ENCODE measurements at places on chromosomes 2 and 18.

DNA sequence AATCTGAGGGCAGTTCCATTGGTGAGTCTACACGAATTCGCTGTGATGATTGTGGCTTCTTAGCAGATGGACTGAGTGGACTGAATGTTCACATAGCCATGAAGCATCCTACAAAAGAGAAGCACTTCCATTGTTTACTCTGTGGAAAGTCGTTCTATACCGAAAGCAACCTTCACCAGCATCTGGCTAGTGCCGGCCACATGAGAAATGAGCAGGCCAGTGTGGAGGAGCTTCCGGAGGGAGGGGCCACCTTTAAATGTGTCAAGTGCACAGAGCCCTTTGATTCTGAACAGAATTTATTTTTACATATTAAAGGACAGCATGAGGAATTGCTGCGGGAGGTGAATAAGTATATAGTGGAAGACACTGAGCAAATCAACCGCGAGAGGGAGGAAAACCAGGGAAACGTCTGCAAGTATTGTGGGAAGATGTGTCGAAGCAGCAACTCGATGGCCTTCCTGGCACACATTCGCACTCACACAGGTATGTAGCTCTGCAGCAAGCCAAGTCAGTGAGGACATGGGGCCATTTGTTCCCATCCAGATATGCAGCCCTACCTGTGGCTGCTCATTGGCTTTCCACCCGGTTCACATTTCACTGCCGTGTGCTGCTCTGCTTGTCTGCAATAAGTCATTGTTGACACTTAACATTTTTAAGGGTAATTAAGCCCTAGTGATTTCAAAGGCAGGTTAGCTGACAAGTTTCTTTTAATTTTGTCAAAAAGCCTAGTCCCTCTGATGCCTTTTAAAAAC, 37.7 kb downstream of the ZNF407 start:
- DNase-seq = no peak

- DNase-seq = no peak
These were observed 65.9 kb upstream of the WIPF1 start for GRCh38 chr2:174663550-174663949.

GRCh38 chr18:41324934-41325333, 630.1 kb upstream of the PIK3C3 start:
- DNase-seq = no peak

DNA sequence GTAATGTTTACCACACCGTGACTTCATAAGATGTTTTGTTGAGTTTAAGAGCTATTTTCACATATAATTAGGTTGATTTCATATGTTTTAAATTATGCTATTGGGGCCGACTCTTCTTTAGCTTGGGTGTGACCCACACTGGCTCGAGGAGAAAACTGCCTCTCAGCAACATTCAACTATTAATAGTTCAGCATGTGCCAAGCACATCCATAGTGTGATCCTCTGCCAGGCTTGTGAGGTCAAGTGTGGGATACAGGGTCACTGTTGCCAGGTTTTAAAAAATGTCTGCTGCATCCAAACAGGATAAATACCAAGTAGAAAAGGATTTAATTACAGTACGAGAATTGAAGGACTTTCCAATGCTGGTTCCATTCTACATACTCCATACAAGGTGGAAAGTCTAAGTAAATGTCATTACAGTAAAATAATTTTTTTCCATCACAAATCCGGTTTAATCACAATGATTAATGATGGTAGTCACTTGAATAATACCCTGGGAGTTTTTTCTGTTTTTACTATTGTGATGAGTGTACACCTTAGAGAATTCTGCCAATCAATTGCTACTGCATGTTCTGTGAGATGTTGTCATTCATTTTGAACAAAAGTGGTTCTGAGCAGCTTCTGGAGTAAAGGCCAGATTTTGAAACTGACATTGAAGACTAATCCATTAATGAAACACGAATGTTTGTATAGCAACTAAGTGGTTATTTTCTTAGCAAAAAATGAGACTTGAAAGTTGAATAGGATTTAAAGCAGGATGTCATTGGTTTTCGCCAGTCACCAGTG, 84.5 kb downstream of the ABI2 start:
- no peak for DNase-seq

DNA sequence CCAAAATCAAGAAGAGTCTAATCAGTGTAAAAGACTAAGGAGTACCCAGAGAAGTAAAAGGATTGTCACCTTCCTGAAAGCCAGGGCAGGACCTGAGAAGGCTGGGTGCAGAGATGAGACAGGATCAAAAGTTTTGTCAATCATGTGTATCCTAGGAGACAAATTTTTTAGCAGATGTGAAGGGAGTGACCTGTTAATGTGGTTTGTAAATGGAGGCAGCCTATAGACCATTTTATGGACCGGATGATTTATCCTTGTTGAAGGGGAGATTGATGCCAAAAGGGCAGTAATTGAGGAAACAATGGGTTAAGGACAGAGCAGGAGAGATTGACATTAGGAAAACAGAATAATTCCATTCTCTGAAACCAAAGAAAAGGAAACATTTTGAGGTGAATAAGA, 813 bp downstream of the NDC80 start:
- no peak for DNase-seq

DNA sequence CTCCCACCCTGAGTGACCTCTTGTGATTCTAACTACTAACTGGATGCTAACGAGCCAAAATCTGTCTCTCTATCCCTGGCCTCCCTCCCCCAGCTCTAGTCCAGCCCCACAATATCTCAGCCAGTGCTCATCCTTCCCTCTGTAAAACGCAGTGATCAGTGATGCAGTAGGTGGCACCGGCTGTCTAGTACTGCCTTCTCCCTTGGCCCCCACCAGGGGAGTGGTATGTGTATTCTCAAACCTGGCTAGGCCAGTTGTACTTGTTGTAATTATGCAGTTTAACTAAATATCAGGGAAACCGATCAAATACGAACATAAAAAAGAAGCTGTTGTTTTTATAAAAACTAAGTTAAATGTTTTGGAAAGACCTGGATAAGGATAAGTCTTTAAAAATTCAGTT, 113.2 kb upstream of the ALPP start:
- DNase-seq = no peak

DNA sequence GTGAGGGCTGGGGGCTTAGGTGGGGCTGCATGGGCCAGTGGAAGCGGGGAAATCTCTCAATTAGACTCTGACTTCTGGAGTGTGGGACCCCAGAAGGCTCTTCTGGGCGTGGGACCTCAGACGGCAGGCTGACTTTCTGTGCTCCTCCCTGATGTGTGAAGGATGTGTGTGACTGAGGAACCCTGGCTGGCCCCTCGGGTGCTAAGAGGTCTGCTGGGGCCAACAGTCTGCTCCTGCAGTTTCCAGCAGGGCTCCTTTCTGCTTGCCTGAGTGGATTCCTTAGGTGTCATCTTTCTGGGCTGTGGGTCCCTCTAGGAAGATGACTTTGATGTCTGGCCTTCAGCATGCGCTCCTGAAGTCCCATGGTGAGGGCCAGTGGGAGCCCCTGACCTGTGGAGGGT, 167.5 kb downstream of the DYSF start:
- DNase-seq = no peak

DNA sequence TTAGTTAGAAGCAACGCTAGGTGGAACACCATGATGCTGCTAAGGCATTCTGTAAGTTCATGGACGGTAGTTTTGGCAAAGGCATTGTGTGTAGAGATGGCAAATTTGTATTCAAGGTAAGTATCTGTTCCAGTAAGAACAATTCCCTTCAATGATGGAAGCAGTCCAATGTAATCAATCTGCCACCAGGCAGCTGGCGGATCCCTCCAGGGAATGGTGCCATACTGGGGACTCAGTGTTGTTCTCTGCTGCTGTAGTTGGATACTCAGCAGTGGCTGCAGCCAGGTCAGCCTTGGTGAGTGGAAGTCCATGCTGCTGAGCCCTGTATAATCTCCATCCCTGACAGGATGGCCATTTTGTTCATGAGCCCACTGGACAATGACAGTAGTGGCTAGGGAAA, 62.8 kb downstream of the ARL6IP6 start:
- no peak for DNase-seq

DNA sequence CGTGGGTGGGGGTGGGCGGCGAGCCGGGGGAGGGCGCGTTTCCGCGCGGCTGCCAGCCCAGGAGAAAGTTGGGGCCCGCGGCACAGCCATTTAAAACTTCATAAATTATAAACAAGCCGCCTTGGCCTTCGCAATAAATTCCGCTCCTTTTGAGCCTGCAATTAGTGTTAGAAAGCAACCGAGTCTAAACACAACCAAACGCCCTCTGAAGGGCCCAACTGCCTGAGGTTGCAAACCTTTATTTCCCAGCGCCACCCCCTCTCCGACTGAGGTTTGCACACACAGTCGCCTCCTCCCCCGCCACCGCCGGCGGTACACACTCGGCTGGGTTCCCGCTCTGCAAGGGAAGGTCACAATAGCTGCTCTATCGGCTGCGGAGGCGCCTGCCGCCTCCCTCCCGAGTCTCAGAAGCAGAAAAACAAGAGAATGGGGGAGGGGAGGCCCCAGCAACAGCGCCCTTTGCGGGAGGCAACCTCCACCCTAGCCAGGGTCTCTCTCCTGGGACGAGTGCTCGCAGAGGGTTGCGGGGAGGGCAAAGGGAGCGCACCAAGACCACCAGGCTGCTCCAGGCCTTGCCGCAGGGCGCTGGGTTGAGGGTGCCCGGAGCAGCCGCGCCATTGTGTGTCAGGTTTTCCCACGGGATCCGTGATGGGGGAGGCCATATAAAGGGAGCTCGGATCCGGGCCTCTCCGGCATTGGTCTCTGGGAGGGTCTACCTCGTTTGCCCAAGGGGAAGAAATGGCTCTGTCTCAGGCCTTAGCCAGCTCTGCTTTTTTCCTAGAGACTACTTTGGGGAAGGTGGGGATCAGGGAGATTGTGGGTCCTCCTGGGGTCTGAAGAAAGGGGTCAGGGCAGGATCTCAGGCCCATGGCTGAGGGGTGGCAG, 13.4 kb upstream of the HOXD1 start:
- no peak for DNase-seq

DNA sequence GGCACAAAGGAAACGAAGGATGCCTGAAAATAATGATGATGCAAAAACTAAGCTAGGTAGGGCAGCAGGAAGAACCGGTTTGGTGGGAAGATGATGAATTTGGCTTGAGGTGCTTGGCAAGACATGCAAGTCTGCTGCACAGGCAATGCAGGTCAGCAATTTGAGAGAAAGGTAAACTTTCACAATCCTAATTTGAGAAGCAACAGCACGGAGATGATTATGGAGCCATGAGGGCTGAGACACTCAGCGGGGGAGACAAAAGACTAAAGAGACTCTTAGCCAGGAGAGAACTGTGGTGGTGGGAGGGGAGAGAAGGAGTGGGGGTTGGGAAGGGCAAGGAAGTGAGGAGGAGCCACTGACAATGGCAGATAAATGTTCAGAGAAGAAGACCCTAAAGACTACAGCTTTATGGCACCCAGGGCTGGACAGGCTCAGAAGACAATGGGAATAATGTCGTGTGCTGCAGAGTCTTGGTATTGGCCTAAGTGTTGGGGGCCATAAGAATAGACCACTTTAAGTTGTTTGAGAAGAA, 19.4 kb upstream of the RNF149 start:
- DNase-seq = no peak

GRCh38 chr2:220915092-220915623, 656.9 kb downstream of the EPHA4 start:
- no peak for DNase-seq

DNA sequence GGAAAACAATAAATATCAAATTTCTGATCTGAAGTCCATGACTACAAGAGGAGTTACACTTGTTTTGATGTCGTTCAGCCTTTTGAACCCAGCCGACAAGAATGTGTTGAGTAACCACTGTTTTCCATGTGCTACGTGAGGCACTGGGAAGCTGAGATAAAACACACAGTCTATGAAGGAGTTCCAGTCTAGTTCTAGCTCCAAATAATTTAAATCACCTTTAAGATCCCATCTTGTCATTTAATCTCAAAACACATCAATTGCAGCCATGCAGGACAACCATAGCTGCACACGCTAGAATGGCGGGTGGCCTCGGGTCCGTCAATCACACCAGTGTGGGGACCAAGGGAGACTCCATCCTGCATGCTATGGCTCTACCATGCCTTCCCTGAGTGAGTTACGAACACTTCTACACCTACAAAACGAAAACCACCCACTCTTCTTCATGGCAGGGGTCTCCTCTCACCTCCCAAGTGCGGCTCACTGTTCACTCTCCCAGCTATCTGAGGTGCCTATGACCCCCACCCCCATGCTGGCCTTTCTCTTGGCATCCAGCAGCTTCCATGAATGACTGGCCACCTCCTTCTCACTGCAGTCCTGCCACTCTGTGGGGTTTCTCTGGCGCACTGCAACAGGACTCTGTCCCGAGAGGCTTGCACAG, 3.8 kb downstream of the FHL2 start:
- DNase-seq = no peak

DNA sequence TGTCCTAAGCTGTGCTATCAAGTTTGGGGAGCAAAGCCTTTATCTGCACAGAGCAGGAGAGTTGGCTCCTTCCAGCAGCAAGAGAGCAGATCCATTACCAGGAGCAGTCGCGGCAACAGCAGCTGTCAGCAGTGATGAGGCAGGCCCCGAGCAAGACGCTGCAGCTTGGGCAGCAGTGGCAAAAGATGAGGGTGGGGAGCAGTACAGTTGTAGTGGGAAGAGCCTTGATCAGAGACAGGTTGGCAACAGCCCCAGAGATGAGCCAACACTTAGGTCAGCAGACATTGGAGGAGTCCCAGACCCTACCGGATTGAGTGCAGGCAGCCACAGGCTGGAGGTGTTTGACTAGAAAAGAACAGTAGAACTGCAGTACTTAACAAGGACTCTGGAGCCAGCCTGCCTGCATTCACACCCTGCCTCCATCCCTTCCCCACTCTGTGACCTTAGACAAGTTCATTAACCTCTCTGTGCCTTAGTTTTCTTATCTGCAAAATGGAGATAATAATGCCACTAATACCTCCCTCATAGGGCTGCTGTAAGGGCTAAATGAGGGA, 117.1 kb upstream of the SERTAD2 start:
- DNase-seq = peak; percentile 94

GRCh38 chr2:66888791-66889631, 454.1 kb downstream of the MEIS1 start:
- DNase-seq = no peak

GRCh38 chr2:229575569-229576315, 138.6 kb downstream of the DNER start:
- DNase-seq = no peak

GRCh38 chr2:69054431-69054830, 41.5 kb downstream of the ANTXR1 start:
- no peak for DNase-seq

DNA sequence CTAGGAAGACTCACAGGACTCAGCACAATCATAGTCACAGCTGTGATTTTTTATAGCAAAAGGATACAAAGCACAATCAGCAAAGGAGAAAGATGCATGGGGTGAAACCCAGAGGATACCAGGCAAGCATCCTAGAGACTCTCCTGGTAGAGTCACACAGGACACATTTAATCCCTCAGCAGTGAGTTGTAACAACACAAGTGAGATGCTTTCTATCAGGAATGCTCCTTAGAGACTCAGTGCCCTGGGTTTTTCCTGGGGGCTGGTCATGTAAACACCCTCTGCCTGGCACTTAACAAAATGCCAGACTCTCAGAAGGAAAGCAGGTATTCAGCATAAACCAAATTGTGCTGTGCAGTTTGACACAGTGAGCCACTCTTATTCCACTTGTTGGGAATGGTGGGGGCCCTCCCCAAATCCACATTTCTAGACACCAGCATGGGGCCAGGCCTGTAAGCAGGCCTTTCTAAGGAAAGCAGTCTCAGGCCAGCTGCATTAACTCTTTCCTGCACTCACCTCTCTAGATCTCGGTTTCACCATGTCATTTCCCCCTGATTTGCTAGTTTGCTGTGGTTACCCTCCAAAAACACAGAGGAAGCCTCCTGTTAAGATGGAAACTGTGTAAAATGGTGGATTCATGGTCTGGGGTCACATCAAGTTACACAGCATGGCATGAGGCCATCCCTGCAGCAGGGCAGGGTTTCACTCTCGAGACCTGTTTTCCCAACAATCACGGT, 16.9 kb upstream of the RNU4ATAC start:
- no peak for DNase-seq

- DNase-seq = no peak
These were observed 29.7 kb upstream of the TXNDC2 start for GRCh38 chr18:9856092-9856491.

Measured in RCC 7860 (cell line).